PC-3 (cell line): ENCODE measurements at places on chromosomes 3 and 15. TPM values are rescaled to one million over a fixed set of nuclear protein-coding genes. Genes with fewer than 3 reads are reported as not detected.

GRCh38 chr3:115518100-115518852, 105.0 kb upstream of the GAP43 start:
- H3K4me1 ChIP-seq, result peaks cover 6% of the 10 kb centered on the region; the same call in 1 of the 2 replicates
- no peak overlapping the region for H3K4me3 ChIP-seq
- H3K27me3 ChIP-seq, result 0 out of 2 replicates have a peak, but pooled peaks cover 4% of the 10 kb centered on the region
- peak; percentile 70 for DNase-seq
- H3K36me3 ChIP-seq, result no peaks in the 10 kb centered on the region
- H3K27ac ChIP-seq, result no peak overlapping the region

DNA sequence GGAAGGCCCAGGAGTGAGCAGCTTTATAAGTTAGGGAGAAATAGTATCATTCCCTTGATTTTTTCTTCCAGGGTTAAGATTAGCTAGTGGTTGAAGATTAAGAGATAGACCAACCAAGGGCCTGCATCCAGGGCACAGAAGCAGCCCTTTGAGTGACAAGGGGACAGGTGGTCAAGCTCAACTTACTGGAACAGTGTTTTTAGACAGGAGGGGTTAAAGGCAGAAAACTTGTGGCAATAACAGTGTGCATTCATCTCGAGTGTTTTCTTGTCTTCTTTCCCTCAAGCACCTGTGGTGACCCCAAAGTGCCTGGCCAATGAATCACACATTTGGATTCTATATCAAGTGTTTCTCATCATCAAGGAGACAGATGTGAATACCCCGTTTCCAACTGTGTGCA, 267.5 kb downstream of the PDCD6IP start:
- H3K4me3 ChIP-seq, result no peak overlapping the region
- no peak for DNase-seq
- H3K27me3 ChIP-seq, result peaks cover 10% of the 10 kb centered on the region; the same call in 1 of the 2 replicates
- no peaks in the 10 kb centered on the region for H3K4me1 ChIP-seq
- H3K27ac ChIP-seq, result no peak overlapping the region

The ACTRT3 gene
- 2.6 and 4.1 TPM in 2 replicates for total RNA-seq

The SMCO1 gene
- total RNA-seq, result not detected in 2 replicates

DNA sequence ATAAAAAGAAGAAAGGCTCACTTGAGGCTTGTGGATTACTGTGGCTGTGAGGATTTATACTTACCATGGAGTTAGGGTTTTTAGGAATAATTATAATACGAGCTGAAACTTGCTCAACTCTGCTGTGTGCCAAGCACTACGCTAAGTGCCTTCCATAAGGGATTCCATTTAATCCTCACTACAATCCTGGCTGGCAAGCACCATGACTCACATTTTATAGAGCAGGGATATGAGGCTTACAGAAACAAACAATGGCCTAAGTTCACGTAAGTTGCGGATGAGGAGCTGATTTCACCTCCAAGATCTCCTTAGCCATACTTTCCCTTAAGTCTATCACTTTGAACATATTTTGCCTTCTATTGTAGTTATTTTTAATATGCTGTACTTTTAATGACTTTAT, 43.9 kb upstream of the ARL8B start:
- no peak overlapping the region for H3K4me3 ChIP-seq
- no peaks in the 10 kb centered on the region for H3K36me3 ChIP-seq
- DNase-seq, result peak; percentile 82
- H3K27me3 ChIP-seq, result no peaks in the 10 kb centered on the region
